ENCODE measurements at places on chromosomes 4 and X.

DNA sequence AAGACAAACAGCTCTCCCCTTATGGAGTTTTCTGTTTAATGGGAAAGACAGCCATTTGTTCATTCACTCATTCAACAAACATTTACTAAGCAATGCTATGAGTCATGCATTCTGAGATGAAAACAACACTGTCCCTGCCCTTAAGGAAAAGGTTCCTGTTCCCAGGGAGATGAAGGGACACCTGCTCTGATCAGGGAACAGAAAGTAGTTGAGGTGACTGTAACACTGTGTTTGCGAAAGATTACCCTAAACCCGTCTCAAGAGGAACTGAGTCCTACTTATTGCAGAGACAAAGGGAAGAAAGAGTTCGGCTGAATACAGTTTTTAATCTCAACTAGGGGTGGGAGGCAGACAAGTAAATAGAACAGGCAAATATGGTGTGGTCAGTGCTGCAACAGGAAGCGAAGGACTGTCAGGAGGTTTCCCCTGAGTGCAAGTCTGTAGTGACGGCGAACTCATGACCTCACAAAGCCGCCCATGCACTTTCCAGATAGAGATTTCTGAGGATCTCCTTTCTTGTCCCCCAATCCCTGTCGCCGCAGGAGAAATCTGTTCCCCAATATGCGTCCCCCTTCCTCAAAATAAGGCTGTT lies 712 bp downstream of the STX18 start:
- H3K27me3 ChIP-seq: no peaks in the 10 kb centered on the region
- H3K4me3 ChIP-seq: peak overlapping the region; percentile 93
- H3K4me1 ChIP-seq: peaks cover 8% of the 10 kb centered on the region
- H3K27ac ChIP-seq: peak overlapping the region; percentile 64

DNA sequence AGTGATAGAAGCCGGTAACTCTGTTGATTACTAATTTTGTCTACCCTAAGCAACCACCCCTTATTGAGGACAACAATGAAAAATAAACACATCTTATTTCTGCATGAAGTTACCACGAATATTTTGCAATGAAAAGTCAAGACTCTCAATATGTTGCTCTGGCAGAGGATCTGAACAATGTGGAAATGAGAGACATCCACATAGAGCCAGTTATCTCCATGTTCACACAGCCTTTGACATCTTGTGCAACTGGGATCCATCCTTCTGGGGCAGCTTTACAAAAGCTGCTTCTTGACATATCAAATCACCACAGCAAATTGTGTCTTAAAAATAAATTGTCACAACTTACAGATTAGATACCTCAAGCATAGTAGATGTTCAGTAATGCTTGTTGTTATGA lies 10.2 kb downstream of the EDNRA start:
- H3K4me3 ChIP-seq: no peak overlapping the region
- DNase-seq: no peak
- no peaks in the 10 kb centered on the region for H3K36me3 ChIP-seq
- H3K27me3 ChIP-seq: no peaks in the 10 kb centered on the region

GRCh38 chrX:136671006-136671610 lies 23.1 kb downstream of the CD40LG start:
- no peaks in the 10 kb centered on the region for H3K36me3 ChIP-seq
- no peaks in the 10 kb centered on the region for H3K4me1 ChIP-seq
- DNase-seq: no peak

- no peaks in the 10 kb centered on the region for H3K4me1 ChIP-seq
- no peaks in the 10 kb centered on the region for H3K36me3 ChIP-seq
- no peaks in the 10 kb centered on the region for H3K27me3 ChIP-seq
- peak; percentile 31 for DNase-seq
- no peak overlapping the region for H3K4me3 ChIP-seq
These were observed 112.9 kb upstream of the AGA start for GRCh38 chr4:177555007-177555574.

All from SJCRH30 (cell line).